ENCODE measurements at places on chromosomes 1 and 21. TPM values are rescaled to one million over a fixed set of nuclear protein-coding genes. Genes with fewer than 3 reads are reported as not detected.

Gene ARTN
- total RNA-seq: not detected

Gene CYP4B1
- not detected for total RNA-seq

Gene ELAPOR1
- total RNA-seq: 1.5 TPM

Gene HUNK
- 12.2 TPM for total RNA-seq

Gene RHEX
- total RNA-seq: not detected

Gene FBXO42
- total RNA-seq: 27.7 TPM

Gene TP73
- total RNA-seq: 13.0 TPM

Gene PLA2G5
- not detected for total RNA-seq

Gene TBX19
- total RNA-seq: 0.78 TPM

GRCh38 chr1:60185684-60186083 is 112.1 kb upstream of the C1orf87 start:
- DNase-seq: no peak

DNA sequence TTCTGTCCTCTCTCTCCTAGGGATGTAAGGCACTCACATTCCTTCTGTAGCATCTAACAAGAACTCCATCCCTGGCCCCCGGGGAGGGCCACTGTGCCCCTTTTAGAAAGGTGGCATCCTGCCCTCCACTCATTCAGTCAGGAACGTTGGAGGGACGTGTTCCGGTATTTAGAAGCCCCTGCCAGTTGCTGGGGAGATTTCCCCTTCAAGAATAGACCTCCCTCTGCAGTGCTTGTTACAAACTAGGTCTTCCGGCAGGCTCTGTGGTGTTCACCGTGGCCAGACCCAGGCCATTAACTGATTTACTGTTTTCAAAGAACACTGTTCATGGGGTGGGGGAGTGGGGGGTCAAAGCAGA is 779 bp downstream of the PCP4L1 start:
- DNase-seq: no peak

GRCh38 chr1:38888423-38889333 is 7.3 kb upstream of the GJA9 start:
- no peak for DNase-seq

DNA sequence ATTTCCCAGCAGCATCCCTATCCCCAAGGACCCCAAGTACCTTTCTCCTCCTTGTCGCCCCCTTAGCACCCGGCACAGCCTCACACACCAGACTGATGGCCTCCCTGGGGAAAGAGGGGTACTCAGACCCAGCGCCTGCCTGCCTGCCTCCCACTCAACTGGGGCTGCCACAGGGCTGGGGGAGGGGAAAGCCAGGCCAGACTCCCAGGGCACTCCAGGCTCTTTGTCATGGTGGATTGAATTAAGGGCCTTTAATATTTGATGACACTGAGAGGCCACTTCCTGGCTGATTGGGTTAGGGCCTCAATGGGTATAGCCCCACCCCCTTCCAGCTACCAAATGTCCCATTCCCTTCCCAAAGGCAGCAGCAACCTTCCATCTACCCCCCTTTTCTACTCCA is 1.8 kb downstream of the SHC1 start:
- peak; percentile 76 for DNase-seq

DNA sequence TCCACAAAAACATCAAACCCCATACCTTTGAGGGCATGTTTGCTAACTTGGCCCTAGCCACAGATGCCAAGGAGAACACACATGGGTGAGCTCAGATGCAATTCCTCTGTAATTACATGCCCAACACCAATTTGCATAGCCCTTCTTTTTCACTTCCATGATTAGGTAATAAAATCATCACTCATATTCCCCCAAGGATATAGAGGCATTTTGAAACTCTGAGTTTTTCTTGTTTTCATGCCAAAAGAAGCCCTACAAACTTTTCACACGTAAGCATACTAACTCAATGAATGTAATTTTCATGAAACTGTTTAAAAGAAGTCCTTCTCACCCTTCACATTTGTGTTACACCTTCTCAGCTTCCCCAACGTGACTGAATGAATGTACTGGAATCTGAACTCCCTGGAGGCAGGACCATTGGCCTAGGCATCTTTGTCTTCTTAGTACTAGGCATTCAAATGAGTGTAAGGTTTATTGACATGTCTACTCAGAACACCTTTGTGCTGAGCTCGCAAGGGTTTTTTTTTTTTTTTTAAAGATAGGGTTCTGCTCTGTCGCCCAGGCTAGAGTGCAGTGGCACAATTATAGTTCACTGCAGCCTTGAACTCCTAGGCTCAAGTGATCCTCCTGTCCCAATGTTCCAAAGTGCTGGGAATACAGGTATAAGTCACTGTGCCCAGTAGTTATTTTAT is 31.0 kb downstream of the FBXO42 start:
- DNase-seq: no peak

- DNase-seq: no peak
Measured at GRCh38 chr1:18642278-18643095, 11.8 kb downstream of the PAX7 start.

GRCh38 chr21:34344584-34344983 is 19.2 kb upstream of the KCNE2 start:
- no peak for DNase-seq

DNA sequence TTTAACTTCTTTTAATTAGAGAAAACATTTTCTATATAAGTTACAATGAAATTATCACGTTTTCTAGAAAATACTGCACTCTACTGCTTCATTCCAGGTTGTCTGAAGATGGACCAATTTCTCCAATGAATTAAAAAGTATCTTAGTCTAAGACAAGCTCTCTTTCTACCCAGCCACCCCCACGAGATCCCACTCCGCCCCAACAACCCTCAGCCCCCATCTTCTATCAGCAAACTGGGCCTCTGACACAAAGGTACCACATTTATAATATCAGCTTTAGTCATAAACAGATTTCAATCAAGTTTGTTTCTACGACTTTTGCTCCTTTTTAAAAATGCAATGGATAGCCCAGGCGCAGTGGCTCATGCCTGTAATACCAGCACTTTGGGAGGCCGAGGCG is 117.8 kb downstream of the RERE start:
- no peak for DNase-seq

DNA sequence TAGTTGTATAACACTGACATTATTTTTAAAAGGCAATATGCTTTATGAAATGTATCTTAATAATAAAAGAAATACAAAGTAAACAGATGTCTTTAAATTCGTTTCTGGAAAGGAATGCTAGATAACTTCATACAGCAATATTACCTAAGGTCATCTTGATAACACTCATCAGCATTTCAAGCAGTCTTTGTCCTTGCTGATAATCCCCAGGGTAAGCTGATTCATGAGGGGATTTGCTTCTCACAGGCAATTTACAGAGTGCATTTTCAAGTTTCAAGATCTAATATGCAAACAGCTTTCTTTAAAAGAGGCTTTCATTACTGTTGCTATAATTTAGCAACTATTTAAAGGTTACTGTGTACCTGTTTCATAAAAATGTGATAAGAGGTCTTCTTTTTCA is 75.2 kb upstream of the NEK2 start:
- no peak for DNase-seq

DNA sequence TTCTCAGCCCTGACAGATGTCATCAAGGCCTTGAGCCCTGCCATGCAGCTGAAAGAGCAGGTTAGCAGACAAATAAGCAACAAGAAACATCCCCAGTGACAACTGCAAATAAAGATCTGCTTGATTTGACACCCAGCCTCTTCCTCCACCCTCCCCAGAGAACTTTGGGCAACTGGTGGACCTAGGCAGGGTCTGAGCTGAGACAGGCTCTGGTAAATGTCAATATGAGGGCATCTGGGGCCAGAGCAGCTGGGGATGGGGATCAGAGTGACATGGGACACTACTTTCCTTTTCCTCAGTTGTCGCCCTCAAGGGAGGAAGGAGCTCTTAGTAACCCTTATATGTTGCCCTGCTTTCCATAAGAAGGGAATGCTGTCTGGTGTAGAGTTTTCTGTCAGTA is 544.1 kb downstream of the NEGR1 start:
- peak; percentile 17 for DNase-seq

DNA sequence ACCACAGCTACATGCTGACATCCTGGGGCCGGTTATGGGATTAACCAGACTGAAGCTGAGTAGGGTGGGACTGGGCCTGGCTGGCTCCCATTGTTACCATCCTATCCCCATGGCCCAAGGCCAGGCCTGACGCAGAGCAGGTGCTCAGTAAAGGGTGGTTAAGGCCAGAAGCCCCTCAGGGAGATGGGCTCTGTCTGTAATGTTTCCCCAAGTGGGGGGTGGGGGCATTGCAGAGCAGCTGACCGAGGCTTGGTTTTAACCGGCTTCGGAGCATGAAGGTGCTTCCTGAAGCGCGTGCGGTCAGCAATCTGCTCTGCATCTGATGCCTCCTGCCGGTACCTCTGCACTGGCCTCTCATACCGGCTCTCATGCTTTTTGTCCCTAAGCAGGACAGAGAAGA is 83.4 kb upstream of the ACTL8 start:
- peak; percentile 73 for DNase-seq

GRCh38 chr1:107777664-107778047 is 187.3 kb downstream of the VAV3 start:
- DNase-seq: no peak

DNA sequence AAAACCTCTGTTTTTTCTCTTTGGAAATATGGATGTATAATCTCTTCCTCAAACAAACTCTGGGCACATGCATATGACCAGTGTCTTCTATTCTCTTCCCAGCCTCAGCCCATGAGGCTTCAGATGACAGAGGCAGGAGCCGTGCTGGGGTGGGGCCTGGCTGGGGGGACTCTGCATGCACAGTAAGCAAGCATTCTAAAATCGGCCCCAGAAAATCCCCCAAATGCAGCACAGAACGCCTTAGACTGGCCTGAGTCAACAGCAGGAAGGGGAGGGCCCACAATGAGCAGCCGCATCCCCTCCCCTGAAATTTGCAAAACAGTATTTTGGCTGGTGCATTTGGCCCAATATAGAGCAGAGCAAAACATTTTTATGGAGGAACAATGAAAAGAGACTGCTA is 47.8 kb downstream of the ITPKB start:
- no peak for DNase-seq

DNA sequence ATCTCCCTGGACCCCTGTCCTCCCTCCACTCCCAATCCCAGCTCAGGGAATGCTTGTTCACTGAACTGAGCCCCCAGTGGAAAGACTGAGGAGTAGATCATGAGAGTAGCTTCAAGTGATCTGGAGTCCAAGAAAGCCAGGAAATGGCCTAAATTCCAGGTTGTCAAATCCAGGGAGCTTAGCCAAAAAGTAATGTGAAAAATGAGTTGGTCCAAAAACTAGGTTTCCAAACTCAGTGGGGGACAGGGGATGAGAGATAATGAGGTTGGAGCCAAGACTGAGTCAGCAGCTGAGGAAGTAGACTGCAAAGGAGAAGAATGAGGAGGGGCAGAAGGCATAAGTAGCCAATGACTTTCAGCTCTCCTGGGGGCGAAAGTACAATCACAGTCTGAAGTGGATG is 284.1 kb upstream of the BEND5 start:
- DNase-seq: no peak

GRCh38 chr1:217253985-217254384 is 376.9 kb downstream of the GPATCH2 start:
- no peak for DNase-seq

Measured in glutamatergic neuron (in vitro differentiated cells).